ENCODE measurements at places on chromosomes 12 and 14. TPM values are rescaled to one million over a fixed set of nuclear protein-coding genes. Genes with fewer than 3 reads are reported as not detected.

Gene BHLHE41
- total RNA-seq = 3.1 TPM

Gene PTPRR
- 0.58 TPM for total RNA-seq

Gene IL22
- not detected for total RNA-seq

Gene COCH
- 0.33 TPM for total RNA-seq

Gene RNASE7
- total RNA-seq = not detected

Gene FAIM2
- 2.6 TPM for total RNA-seq

Gene SVOP
- total RNA-seq = not detected

Gene B3GNT4
- not detected for total RNA-seq

Gene CLEC4D
- not detected for total RNA-seq

Gene FLVCR2
- total RNA-seq = 5.3 TPM

Gene TTC7B
- total RNA-seq = 39.0 TPM

Gene IL31
- total RNA-seq = not detected

Gene APPL2
- total RNA-seq = 58.9 TPM

Gene LGMN
- 25.1 TPM for total RNA-seq

Gene MIP
- not detected for total RNA-seq

Gene C12orf75
- total RNA-seq = 79.7 TPM

Gene PPM1H
- 0.29 TPM for total RNA-seq

Gene SPIC
- total RNA-seq = not detected

Gene HOXC4
- total RNA-seq = 0.17 TPM

Gene DGLUCY
- total RNA-seq = 101 TPM

Gene TPPP2
- total RNA-seq = not detected

Gene METTL25
- 10.9 TPM for total RNA-seq

Gene KCNJ8
- total RNA-seq = 10.6 TPM

Gene RNF212B
- total RNA-seq = not detected

Gene SLC7A7
- 7.1 TPM for total RNA-seq

Gene TSPAN8
- 0.15 TPM for total RNA-seq

Gene CDK4
- total RNA-seq = 285 TPM

Gene KCNC2
- not detected for total RNA-seq

Gene NUMB
- total RNA-seq = 36.7 TPM

Gene GLS2
- total RNA-seq = 0.73 TPM

Gene STXBP6
- total RNA-seq = 6.1 TPM

Gene TAS2R42
- not detected for total RNA-seq

Gene LMNTD1
- total RNA-seq = 0.44 TPM

Gene AGAP2
- 0.15 TPM for total RNA-seq

Gene PLEKHD1
- under 0.01 TPM for total RNA-seq

Gene L3HYPDH
- total RNA-seq = 55.1 TPM

Gene PTPRQ
- total RNA-seq = 1.2 TPM

Gene TAS2R10
- 1.6 TPM for total RNA-seq

Gene GPR132
- 0.33 TPM for total RNA-seq

Measured in smooth muscle cell of trachea (primary cell).